ENCODE measurements at places on chromosomes 5 and 9.

DNA sequence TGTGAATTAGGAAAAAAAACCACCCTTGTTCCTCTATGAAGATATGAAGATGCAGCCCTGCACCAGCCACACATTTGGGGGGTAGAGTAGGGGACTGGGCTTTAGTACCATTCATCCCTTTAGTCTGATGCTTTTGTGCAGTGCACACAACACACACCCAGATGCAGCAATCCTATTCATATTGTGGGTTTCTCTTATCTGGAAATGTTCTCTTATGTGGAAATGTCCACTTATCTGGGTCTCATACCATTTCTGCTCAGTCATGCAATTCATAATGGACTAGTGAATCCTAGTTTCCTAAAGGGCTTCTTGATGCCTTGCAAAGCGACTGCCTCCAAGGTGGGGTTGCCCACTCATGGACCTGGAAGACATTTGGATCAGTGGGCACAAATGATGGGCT is 47.8 kb downstream of the C9orf152 start:
- DNase-seq = no peak

GRCh38 chr5:59069438-59070079 is 486.7 kb downstream of the RAB3C start:
- DNase-seq = no peak

- no peak for DNase-seq
Measured at GRCh38 chr5:111776913-111777781, 20.2 kb upstream of the NREP start.

- DNase-seq = no peak
Measured at GRCh38 chr5:138440159-138441073, 1.6 kb downstream of the REEP2 start.

GRCh38 chr5:174324680-174325079 is 279.2 kb downstream of the NSG2 start:
- no peak for DNase-seq

- no peak for DNase-seq
Measured at GRCh38 chr5:150211156-150212030, 21.5 kb downstream of the SLC6A7 start.

DNA sequence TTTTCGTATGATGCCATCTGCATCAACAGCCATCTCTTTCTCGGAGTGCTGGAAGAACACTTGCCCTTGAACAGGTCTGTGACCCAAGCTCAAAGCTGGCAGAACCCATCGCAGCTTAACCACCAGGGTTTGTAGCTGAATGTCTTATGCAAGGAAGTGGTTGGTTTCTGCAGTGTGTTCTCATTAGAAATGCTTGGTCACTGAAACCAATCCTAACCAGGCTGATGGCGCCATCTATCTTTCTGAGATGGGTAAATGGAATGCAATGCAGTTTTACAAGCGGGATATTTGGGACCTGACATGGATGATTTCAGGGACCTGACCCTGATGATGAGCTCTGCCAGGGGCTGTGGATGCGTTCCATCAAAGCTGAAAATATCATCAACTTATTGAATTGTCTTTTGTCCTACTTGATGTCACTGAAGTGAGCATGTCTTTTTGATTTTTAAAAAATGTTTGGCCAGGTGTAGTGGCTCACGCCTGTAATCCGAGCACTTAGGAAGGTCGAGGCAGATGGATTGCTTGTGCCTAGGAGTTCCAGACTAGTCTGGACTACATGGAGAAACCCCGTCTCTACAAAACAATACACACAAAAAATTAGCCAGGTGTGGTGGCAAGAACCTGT is 28.7 kb downstream of the DMRT3 start:
- DNase-seq = no peak

DNA sequence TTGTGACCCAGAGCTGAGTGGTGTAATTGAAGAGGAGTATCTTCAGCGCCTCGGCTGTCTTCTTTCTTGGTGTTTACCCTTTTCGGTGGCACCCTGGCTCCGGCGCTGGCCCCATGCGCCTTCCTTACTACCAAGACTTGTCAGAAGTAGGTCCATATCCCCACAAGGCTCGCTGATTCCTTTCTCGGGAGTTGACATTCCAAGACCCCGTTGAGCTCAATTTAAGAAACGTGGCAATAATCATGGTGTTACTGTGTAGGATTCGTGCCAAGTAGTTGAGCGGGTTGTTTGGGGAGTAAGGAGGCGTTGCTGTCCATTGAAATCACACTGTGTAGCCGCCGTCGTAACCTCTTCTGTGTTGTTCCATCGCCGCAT is 795 bp downstream of the NDUFAF2 start:
- DNase-seq = peak; percentile 39

DNA sequence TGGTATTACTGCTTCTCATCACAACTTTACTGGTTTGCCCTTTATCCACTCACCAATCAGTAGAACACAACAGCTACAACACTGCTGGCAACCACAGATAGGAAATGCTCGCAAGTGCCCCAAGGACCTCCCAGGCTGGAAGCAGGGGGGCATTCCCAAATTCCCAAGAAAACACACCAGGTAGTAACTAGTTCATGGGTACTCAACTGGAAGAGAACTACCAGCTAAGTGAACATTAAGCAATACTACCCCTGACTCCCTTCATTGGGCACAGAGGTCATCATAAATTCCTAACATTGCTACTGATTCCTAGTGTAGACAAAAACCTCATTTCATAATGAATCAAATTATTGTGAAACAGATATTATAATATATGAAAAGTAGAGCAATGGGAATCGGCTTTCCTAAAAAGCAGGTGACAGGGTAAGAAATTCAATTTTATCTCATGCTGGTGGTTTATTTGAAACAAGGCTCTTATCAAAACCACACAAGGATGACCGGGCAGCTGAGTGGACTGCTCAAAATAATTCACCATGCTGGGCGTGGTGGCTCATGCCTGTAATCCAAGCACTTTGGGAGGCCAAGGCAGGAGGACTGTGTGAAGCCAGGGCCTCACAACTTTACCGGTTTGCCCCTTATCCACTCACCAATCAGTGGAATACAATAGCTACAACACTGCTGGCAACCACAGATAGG is 81.6 kb downstream of the TLE1 start:
- DNase-seq = no peak

DNA sequence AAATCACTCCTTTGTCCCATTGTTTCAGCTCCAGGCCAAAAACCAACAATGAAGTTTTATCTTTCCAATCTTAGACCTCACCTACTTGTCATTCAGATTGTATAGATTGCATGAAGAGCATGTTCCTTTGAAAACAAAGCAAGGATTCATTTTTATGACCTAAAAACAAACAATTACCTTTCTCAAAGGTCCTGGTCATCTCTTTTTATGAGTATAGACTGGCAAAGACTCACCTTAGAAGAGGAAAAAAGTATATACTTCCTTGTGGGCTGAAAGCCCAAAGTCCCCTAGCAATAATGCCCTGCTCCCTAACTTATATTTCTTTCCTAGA is 28.4 kb upstream of the TLE1 start:
- DNase-seq = no peak

DNA sequence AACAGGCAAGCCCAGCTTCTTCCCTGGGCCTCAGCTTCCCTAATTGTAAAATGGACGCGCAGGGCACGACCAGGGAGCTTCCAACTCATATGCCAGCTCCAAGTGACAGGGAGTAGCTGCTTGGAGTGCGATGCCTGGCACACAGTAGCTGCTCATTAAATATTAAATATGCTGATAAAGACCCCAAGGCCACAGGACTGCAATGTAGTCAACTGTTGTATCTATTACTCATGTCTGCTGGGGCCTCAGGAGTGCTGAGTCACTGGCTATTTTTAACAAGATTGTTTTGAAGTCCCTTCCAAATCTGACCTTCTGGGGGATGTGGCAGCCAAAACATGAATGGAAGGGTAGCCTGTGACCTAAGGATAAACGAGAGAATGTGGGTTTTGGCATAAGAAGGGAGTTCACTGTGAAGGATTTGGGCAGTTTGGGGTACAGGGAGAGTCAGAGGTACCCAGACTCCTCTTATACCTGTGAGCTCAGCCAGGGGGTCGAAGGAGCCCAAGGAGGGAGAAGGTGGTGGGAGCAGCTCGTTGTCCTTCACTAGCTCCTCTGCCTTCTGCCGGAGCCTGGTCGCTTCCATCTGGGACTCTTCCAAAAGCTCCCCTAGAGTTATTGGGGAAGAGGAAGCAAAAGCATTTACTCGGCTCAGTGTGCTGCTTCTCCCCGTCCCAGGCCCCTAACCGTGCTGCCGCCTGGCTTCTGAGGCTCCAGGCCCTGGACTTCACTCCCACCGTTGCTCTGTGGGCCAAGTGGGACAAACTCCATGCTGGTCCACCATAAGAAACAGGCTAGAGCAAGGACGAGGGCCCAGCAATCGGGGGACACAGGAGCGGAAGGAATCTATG is 17.5 kb downstream of the TNIP1 start:
- no peak for DNase-seq

- no peak for DNase-seq
Measured at GRCh38 chr9:90965226-90966030, 163.8 kb downstream of the SYK start.

GRCh38 chr9:110842986-110843385 is 174.4 kb downstream of the MUSK start:
- DNase-seq = no peak

DNA sequence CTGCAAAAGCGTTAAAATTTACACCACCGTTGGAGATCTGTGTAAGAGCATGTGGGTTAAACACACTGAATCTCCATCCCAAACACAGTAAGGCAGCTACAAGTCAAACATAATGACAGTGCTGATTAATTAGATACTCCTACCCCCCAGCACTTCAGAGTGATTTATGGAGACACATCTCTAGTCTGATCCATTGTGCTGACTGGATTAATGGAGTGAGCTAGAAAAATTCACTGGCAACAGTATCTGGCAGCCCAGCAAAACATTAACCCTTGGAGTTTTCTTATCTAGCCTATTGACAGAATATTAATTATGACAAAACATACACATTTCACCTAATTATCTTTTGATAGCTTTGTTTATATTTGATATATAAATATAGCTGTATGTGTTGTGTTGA is 188.6 kb upstream of the ISL1 start:
- DNase-seq = no peak

DNA sequence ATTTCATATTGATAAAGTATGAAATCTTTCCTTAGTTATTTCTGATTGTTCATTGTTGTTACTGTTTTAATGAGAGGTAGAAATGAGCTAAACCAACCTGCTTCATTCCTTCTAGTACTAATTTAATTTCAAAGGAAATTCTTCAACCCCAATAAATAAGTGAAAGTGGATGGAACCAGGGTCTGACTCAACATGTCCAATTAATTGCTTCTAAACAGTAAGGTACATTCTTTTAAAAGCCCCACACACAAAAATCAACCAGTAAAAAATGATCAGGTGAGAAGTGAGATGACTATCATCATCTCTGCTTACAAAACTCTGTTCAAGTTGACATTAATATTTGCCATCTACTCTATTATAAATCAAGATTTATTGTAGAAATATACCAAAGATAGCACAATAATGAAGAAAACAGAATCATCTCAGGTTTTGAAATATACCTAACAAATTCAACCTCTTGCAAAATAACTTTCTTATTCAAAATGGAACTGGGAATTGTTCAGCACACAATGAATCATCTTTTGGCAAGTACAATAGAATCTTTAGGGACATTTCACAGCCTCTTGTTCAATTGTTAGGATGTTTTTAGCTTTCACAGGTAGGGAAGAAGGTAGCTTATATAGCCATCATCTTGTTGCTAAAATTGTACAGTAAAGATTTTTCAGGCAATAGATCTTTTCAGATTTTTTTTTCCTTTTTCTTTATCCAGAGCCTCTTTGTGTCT is 114.5 kb downstream of the RPS23 start:
- no peak for DNase-seq

GRCh38 chr9:93955111-93955980 is at the start of gene BARX1:
BARX1 (minus strand) TSS chr9:93955355; CDS start chr9:93955146, 209 bp downstream.
- peak; percentile 67 for DNase-seq

DNA sequence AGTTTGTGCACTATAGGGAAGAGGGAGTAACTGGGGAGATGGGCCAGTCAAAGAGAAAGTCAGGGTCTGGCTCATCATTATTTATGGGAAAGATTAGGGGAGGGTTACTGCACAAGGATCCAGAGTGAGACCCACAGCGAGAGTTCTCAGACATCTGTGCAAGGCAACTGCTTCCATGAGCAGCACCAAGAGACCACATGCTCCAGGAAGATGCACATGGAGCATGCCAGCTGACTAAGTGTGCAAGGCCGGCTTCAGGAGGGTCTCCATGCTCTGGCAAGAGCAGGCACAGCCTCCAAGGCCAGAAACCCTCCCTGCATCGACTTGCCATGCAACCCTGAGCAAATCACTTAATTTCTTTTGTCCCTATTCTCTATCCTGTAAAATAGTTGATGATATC is 616.9 kb downstream of the CSNK1G3 start:
- DNase-seq = no peak

DNA sequence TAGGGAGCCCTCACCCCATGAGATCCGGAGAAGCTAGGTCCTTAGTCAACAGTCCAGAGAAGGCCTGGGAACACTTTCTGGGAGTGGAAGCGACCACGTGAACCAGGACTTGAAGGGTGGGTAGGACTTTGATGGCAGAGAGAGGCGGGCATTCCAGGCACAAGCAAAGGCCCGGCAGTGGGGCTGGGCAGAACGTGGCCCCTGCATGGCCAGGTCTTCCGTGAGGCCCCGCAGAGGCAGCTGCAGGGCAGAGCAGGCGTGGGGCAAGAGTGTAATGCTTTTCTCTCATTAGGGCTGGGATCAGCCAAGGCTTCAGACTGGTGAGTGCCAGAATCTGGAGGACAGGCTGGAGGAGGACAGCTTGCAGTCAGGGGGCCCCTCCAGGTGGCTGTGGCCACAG is 184.1 kb downstream of the PAX5 start:
- no peak for DNase-seq

GRCh38 chr9:138049779-138050471 is 172.3 kb downstream of the CACNA1B start:
- DNase-seq = no peak

DNA sequence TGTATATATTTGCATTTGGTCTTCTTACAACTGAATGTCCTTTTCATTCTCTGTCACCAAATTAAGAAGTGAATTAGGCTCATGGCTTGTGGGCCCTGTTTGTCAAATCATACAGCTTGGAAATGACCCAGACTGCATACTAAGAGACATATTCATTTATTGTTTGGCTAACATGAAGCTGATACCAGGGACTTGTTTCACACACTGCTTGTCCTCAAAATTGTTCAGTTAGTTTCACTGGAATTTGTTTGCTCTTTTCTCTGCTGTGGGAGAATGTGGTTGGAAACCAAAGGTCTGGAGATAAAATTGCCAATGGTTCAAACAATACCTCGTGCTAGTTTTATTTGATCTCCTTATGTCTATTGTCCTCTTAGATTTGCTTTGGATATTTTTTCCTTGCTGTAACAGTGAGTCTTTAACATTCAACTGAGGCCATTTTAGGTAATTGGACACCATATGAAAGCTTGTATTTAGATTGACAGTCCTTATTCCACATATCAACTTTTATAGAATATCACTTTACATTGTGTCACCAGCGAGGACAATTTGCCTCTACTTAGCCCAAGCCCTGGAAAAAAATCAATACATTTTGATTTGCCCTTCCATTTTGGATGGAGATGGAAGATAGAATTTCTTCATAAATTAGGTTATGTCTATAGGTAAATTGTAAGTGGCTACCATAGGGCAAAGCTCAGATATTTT is 144.3 kb upstream of the MTAP start:
- no peak for DNase-seq

GRCh38 chr9:106625259-106625789 is 237.6 kb upstream of the ZNF462 start:
- DNase-seq = no peak
